Fibroblast of the aortic adventitia (primary cell): ENCODE measurements at places on chromosomes 3 and 15.

DNA sequence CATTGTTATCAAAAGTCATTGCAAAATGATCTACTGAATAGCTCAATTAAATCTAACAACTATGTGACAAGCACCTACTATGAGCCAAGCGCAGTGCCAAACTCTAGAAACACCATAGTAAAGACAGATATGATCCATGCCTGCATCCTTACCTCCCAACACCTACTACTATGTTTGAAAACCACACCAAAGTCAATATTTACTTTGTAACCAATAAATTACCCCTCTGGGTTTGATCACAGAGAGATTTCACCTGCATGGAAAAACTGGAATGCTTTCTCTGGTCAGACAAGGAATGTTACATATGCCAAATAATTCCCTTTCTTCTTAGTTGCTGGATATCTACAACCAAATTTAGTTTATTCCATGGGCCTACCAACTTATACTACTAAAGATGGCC, 422.2 kb downstream of the FHIT start:
- no peak for DNase-seq

DNA sequence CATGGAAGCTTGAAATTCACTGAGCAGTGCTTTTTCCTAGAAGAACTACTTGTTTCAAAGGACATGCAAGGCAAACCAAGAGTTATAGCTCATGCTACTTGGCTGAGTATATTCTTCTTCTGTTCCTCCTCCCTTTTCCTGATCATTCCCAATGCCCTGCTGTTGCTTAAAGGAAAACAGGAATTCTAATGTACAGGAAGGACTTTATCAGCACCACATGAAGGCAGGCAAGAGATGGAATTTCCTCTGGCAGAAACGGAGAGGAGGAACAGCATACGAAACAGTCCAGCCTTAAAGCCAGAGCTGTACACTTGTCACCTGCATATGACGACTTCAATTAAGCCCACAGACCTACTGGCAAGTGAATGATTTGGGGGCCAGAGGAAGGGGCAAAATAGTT, 15.7 kb downstream of the MEIS2 start:
- peak; percentile 59 for DNase-seq

DNA sequence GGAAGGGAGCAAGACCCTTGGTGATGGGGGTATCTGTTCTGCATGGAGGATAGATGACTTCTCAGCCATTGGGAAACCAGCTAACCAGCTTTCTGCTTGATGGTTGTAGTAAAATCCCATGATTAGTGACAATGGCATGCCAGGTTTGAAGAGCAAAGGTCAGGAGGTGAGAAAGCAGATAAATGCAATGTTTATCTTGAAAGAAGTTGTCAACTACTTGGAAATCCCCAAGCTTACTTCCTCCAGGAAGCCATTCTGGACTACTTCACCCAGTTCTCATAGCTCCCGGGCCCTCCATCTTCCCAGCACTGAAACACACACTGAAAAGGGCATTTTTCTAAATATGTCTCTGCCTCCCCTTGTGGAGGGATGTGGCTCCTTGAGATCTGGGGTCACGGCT, 51.3 kb downstream of the SMAD3 start:
- no peak for DNase-seq

DNA sequence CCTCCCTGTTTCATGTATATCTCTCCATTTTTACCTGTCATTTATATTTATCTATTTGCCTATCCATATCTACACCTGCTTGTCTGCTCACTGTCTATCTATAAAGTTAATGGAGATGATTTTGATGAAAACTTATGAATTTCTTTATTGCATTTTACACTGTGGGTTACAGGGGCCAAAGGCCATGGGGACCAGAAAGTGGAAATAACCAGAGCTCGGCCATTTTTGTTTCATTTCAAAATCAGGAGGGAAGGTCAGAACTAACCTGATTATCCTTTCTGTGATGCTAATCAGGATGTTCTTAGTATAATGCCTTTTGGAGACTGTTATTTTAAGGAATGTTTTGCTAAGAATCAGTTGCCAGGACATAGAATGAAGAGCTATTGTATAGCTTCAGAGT, 147.2 kb downstream of the LPP start:
- DNase-seq, result no peak

GRCh38 chr3:67790043-67790442, 135.6 kb upstream of the SUCLG2 start:
- DNase-seq, result peak; percentile 58

DNA sequence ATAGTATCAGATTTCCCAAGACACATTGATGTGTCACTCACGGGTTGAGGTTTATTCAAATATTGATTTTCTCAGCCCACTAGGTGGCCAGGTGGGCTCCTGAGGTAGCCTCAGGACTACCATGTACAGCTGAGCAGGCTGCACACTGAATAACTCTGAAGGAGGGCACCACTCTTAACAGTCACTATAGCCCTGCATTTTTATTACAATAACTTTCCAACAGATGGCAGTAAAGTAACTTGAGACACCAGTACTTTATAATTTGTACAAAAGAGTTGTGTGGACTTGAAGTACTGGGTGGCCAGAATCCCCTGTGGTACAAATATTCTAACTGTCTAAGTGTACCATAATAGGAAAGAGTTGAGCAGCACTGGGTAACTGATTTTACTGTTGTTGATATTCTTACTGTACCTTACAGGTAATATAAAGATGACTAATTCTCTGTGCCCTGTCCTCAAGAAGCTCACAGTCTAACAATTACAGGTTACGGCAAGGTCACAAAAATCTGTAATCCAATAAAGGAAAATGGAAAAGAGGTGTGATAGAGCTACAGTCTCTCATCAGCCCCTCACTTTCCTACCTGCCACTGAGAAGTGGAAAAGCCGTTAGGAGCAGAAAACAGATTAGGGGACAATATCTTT, 76.0 kb downstream of the ETFA start:
- peak; percentile 60 for DNase-seq

DNA sequence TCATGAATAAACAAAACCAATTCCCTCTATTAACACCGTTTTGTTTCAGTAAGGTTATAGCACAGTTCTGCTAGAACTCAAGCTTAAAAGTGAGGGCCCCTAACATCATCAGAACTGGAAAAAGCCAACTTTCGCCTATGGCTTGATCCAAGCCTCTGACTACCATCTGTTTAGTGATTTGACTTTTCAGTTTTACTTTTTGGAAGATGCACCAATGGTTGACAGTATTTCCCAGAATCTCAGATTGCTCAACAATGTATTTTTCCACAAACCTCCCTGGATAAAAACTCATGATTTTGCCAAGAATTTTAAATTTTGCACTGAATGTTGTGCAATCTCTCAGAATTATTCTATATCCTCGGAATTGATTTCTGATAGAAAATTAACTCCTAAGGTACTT, 190.7 kb downstream of the LSAMP start:
- DNase-seq, result peak; percentile 89

DNA sequence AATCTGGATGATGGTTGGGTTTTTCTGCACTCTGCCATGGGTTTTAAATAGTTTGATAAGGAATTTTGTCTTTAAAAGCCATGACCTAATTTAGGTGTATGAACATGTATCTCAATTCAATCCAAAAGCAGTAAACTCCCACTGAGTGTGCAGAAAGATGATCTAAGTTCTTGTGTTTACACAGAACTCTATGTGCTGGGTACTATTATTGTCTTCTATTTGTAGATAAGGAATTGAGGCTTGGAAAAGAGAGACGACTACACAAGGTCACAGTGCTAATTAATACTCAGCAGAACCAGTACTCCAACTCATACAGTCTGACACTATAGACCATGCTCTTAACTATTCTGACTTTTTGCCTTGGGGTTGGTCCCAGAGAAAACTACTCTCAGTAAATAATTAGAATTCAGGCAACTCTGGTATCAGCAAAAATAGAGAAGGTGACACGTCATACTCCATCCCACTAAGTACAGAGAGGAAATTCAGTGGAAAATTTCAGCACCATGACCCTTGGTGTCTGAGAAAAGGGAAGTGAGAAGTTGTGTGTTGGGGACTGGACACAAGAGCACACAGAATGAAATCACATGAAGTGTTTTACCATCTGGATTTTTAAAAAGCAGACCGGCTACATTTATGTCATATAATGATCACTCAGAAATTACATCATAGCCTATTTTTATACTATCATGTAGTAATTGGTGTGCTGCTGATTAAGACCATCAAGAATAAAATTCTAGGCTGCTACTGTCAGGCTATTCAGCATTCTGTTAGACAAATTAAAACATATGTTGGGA, 18.3 kb upstream of the MYH15 start:
- DNase-seq, result no peak

DNA sequence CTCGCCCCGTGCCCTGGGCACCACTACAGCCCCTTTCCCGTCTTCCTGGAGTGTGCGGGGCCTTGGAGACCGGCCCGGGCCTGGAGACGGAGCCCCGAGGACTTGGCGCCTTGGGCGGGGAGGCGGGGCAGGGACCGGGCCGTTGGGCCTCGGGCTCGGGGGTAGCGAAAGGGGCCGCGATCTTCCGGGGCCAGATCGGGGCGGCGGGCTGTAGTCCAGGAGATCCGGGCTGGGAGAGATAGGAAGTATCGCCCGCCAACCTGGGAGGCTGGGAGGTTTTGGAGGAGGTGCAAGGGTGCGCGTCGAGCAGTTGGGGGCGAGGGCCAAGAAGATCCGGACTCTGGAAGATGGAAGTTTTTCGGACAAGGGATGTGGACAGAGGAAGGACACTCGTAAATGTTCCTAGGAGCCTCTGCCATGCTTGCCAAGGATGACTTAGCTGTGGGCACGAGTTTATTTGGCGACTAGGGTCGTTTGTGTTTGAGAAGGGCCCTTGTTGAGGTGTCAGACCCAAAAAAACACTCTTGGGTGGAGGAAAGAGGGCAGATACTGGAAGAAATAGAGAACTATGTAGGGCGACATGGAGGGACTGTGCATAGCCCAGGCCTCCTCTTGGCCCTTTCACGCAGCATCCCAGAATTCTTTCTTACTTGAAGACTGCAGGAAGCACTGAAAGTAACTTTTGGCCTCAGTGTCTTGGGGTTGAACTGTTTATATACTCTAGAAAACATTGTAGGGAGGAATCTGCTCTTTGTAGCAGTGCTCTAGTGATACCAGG, 712 bp downstream of the RTF1 start:
- DNase-seq, result peak; percentile 32

GRCh38 chr3:35641920-35642527, 2.7 kb downstream of the ARPP21 start:
- no peak for DNase-seq

DNA sequence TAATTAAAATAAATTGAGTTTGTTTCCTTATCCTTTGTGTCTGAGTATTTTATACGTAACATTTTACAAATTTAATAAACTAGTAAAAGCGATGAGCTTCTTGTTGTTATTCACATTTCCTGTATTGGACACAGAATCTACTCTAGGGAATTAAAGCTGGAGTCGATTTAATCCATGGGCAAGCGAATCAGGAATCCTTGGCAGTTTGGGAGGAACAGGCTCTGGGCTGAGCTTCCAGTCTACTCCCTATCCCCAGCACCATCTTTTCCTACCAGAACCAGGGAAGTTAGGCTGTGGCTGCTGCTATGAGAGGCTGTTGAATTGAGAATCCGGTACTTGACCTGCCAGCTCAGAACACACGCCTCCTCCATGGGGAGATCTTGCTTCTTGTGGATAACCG, 437.3 kb upstream of the TPM1 start:
- DNase-seq, result no peak

DNA sequence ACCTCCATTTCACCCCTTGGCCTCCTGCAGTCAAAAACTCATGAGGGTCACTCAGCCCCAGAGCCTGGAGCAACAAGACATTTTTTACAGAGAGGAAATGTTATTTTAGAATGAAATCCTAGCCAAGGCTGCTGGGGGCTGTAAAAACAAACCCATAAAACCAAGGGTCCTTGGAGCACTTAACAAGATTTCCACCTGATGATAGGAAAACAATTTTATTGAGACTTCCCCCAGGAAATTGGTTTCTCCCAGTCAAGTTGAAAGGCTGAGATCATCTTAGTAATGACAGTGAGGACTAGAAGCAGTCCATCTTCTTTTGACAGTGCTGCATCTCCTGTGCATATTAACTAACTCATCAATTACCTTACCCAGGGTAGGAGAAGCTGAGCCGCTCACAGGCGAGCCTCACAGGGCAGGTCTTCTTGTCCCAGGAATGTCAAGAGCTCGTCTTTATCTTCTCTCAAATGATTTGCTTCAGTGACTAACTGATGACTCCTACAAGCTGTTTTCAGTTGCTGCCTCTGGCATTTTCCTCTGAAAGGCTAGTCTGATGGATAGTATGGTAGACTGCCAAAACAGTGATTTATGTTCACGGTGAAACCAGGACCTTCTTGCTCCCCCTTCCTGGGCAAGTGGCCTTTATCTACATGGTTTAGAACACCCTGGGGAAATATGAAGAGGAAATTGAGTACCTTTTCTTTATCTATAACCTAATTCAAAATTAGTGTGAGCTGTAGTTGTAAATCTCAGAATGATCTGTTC, 34.6 kb upstream of the AEN start:
- DNase-seq, result peak; percentile 37

- DNase-seq, result no peak
These were observed 80.3 kb downstream of the CGNL1 start for GRCh38 chr15:57456559-57456958.

DNA sequence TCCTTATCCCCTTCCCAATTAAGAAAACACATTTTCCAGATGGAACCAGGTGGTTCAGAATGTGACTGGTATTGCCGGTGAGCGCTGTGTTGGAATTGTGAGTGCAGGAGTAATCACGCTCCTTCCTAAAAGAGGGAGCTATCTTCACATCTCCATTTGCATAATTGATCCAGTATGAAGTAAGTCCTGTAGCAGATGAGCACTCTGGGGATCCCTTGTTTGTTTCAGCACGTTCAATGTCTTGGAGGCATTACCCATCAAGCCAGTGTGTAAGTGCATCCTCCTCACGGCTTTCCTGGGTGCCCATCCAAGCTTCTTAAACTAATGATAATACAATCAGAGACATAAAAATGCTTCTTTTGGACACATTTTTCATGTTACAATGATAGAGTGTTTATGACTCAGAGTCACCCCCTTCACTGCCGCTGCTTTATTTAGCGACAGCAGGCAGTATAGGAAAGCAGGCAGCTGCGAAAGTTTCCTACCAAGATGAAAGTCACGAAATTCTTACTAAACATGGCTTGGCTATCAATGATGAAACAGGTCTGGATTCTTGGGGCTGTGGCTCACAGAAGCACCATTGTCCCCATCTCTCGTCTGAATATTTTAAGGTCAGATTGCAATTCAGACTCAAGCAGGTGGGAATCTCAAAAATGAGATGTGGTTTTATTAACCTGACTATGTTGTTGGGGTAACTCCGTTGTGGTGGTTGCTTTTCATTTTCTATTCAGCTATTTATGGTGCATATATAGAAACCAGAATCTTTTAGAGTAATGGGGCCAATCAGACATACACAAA, 346.3 kb upstream of the MDFIC2 start:
- DNase-seq, result no peak

DNA sequence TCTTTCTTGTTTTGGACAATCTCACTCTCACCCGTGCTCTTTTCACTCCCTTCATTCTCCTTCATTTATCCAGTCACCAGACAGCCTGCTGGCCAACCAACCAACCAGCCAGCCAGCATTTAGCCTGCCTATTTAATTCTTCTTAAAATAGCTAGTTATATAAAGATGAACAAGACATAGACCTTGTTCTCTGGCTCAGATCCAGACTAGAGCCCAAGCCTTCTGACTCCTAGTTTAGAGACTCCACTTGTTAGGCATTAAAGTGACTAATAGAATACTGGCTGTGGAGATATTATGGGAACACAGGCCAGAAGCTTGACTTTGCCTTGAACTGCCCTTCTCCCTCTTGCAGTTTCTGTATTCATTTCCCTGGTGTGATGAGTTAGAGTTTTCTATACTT, 215.3 kb upstream of the THRB start:
- DNase-seq, result no peak

GRCh38 chr15:68211656-68212320, 6.7 kb upstream of the CALML4 start:
- DNase-seq, result no peak
